Activated CD8-positive, alpha-beta T cell treated with anti-CD3 and anti-CD28 coated beads, Interleukin-2, amount 10 ng/mL, durations not matched to agents 7 days and 5 days (primary cell): ENCODE measurements at places on chromosomes 3 and 15. TPM values are rescaled to one million over a fixed set of nuclear protein-coding genes. Genes with fewer than 3 reads are reported as not detected.

GRCh38 chr3:60675424-60675823 lies 575.8 kb downstream of the FHIT start:
- no peak for DNase-seq
- H3K27ac ChIP-seq = no peak overlapping the region
- H3K4me3 ChIP-seq = no peak overlapping the region
- H3K4me1 ChIP-seq = peaks cover 3% of the 10 kb centered on the region
- no peaks in the 10 kb centered on the region for H3K27me3 ChIP-seq

DNA sequence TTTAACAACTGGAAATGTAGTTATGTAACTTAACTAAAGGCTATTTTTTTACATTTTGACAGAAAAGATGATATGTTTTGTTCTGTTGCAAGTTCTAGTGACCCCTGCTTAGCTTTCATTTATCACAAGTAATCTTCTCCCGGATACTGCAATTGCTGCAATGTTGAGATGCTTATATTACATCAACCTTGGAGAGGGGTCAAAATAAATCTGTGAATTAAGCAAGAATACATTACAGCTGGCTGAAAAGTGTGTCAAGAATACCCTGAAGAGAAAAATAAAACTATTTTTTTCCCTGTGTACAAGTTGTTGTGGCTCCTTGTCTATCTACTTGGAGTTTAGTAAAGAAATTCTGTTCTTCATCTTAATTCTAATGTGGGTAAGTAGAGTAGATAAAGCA lies 232.1 kb upstream of the GOLIM4 start:
- DNase-seq = no peak
- no peaks in the 10 kb centered on the region for H3K36me3 ChIP-seq
- H3K4me3 ChIP-seq = no peak overlapping the region
- H3K27me3 ChIP-seq = no peaks in the 10 kb centered on the region
- H3K4me1 ChIP-seq = no peaks in the 10 kb centered on the region
- no peak overlapping the region for H3K27ac ChIP-seq

DNA sequence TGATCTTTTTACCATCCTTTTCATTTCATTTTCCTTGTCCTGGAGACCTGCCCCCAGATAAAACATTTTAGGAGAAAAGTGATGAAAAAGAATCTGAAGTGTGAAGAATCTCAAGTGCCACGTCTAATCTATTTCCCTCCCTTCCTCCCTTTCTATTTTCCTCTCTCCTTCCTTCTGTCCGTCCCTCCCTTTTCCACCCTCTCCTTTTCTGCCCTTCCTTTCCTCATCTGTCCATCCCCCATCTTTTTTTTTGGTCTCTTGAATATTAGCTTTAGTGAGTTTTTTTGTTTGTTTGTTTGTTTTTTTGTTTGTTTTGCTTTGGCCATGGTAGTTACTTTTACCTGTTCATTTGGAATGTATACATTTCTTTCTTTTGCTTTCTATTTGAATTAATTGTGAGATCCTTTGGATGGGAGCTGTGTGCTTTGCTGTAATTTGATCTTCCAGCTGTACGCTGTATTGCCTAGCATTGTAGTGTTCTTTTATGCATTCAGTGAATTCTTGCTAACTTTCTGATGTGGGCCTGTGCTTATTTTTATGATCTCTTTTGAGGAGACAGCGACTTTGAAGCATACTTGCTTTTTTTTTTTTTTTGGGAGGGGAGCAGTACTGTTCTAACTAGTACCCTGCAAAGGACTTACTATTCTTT lies 19.2 kb downstream of the CDIN1 start:
- peaks cover 5% of the 10 kb centered on the region for H3K4me1 ChIP-seq
- H3K27ac ChIP-seq = no peak overlapping the region
- H3K27me3 ChIP-seq = no peaks in the 10 kb centered on the region
- no peak overlapping the region for H3K4me3 ChIP-seq
- DNase-seq = no peak

GRCh38 chr3:193656878-193657282 lies 63.9 kb downstream of the OPA1 start:
- no peak overlapping the region for H3K4me3 ChIP-seq
- no peaks in the 10 kb centered on the region for H3K4me1 ChIP-seq
- peaks cover 34% of the 10 kb centered on the region for H3K36me3 ChIP-seq
- H3K27me3 ChIP-seq = no peaks in the 10 kb centered on the region
- no peak overlapping the region for H3K27ac ChIP-seq

GRCh38 chr15:99618941-99619411 lies 53.2 kb downstream of the MEF2A start:
- no peak overlapping the region for H3K4me3 ChIP-seq
- H3K36me3 ChIP-seq = peaks cover 8% of the 10 kb centered on the region
- peaks cover 14% of the 10 kb centered on the region for H3K4me1 ChIP-seq
- no peak overlapping the region for H3K27ac ChIP-seq

DNA sequence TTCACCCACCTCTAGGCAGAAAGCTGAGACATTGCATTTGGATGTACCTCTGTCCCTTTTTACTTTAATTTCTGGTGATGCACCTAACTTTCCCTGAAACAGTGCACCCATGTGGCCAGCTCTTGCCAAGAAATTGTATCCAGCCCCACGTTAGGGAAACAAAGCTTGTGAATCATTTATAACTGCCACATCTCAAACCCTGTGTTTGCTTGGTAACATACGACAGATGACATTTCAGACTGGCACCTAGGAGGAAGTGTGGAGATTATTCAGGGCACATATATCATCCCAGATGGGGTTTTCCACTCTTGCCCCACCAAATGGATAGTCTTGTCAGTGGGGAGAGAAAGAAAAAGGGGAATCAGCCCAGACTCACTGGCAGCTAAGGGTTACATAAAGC lies 2.1 kb downstream of the CYB561D2 start:
- peaks cover 59% of the 10 kb centered on the region for H3K36me3 ChIP-seq
- no peak for DNase-seq
- no peaks in the 10 kb centered on the region for H3K27me3 ChIP-seq
- no peak overlapping the region for H3K27ac ChIP-seq
- peaks cover 70% of the 10 kb centered on the region for H3K4me1 ChIP-seq

- peak; percentile 53 for DNase-seq
- peaks cover 14% of the 10 kb centered on the region for H3K36me3 ChIP-seq
- no peaks in the 10 kb centered on the region for H3K27me3 ChIP-seq
These were observed 15.3 kb downstream of the SPCS1 start for GRCh38 chr3:52721002-52721729.

Gene GOLGA8R
- total RNA-seq = 9.5 TPM

GRCh38 chr3:97610626-97611025 lies 153.9 kb upstream of the ARL6 start:
- DNase-seq = no peak
- H3K4me1 ChIP-seq = no peaks in the 10 kb centered on the region
- H3K27ac ChIP-seq = no peak overlapping the region
- no peaks in the 10 kb centered on the region for H3K36me3 ChIP-seq

GRCh38 chr15:86362555-86362954 lies 282.9 kb downstream of the AGBL1 start:
- no peaks in the 10 kb centered on the region for H3K27me3 ChIP-seq
- H3K27ac ChIP-seq = no peak overlapping the region
- no peak overlapping the region for H3K4me3 ChIP-seq
- no peak for DNase-seq
- H3K36me3 ChIP-seq = no peaks in the 10 kb centered on the region

DNA sequence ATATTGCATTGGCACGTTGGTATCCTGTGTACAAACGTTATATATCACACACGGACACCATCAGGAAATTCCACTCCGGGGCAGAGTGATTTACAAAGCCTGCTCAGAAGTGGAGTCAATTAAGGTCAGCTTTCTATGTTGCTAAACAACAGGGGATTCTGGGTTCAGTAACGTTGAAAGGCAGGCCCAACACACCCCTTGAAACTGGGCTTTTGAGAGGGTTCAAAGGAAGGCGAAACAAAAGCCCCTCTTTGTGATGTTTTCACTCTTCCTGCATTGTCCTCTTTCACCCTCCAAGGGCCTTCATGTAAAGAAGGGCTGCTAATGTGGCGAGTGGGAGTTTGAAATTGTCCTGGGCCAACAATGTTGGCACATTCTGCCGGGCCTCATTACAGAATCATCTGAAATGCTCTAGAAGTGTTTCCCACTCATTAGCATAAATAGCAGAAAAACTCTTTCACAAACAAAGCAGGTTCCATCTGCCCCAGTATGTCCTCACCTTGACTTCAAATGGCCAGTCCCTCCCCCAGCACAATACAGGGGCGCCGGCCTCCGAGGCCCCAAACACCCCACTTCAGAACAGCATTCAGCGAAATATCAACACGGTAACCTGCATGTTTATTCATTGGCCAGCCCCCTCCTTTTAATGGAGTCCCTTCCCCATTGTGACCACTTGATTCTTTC lies 76.4 kb downstream of the HES1 start:
- H3K27me3 ChIP-seq = peaks cover 37% of the 10 kb centered on the region
- H3K4me1 ChIP-seq = peaks cover 3% of the 10 kb centered on the region
- no peak overlapping the region for H3K4me3 ChIP-seq
- H3K27ac ChIP-seq = no peak overlapping the region
- H3K36me3 ChIP-seq = no peaks in the 10 kb centered on the region
- DNase-seq = no peak

Gene MUC20
- 0.53 TPM for total RNA-seq

- no peaks in the 10 kb centered on the region for H3K36me3 ChIP-seq
- no peak overlapping the region for H3K4me3 ChIP-seq
- no peak for DNase-seq
- H3K27ac ChIP-seq = no peak overlapping the region
- H3K4me1 ChIP-seq = no peaks in the 10 kb centered on the region
These were observed 194.6 kb downstream of the THRB start for GRCh38 chr3:24299806-24300626.

Gene DPH6
- total RNA-seq = 10.1 TPM
